ENCODE measurements at places on chromosomes 1 and 21. TPM values are rescaled to one million over a fixed set of nuclear protein-coding genes. Genes with fewer than 3 reads are reported as not detected.

Gene SLC45A1
- total RNA-seq = 0.79 TPM

Gene TRAPPC3
- 105 TPM for total RNA-seq

Gene ZC3H12A
- total RNA-seq = 34.2 TPM

Gene RCOR3
- 20.9 TPM for total RNA-seq

Gene CLDN14
- total RNA-seq = 2.1 TPM

Gene TMPRSS2
- 8.2 TPM for total RNA-seq

Gene SLC25A33
- total RNA-seq = 14.2 TPM

Gene TRIM58
- 5.3 TPM for total RNA-seq

Gene AMY2B
- 6.3 TPM for total RNA-seq

Gene PGLYRP3
- total RNA-seq = not detected

Gene CADM3
- 0.04 TPM for total RNA-seq

Gene CELA3B
- total RNA-seq = not detected

Gene NR5A2
- total RNA-seq = not detected

Gene NIBAN1
- total RNA-seq = 72.8 TPM

Gene LORICRIN
- not detected for total RNA-seq

Gene DNAJC28
- total RNA-seq = 2.4 TPM

Gene B3GALT6
- total RNA-seq = 43.7 TPM

Gene KIAA1614
- total RNA-seq = 7.2 TPM

Gene LRRC39
- total RNA-seq = 0.08 TPM

Gene IGSF9
- total RNA-seq = 1.9 TPM

Gene KRTAP7-1
- total RNA-seq = not detected

Gene OR2L2
- total RNA-seq = not detected

Gene LAMTOR5
- 129 TPM for total RNA-seq

Gene AKNAD1
- not detected for total RNA-seq

Gene POU3F1
- 0.08 TPM for total RNA-seq
